ENCODE measurements at places on chromosomes 4 and X.

- no peak for DNase-seq
Observed at GRCh38 chr4:10095296-10095991, 21.2 kb downstream of the WDR1 start.

DNA sequence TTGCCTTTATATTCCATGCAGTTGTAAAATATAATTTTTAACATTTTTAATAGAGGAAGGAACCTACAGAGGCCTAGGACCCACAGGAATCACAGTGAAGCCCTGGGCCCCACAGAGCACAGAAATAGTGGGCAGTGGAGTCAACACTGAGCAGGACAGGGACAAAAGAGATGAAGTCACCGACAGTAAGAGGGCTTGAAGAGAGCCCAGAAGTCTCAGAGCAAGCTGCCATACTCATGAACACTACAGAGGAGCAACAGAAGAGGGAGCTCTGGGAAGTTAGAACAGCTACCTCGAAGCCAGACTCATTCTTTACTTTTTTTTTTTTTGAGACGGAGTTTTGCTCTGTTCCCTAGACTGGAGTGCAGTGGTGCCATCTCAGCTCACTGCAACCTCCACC is 149.3 kb upstream of the TENM3 start:
- no peak for DNase-seq

GRCh38 chrX:23854945-23855344 is 52.8 kb downstream of the APOO start:
- no peak for DNase-seq

DNA sequence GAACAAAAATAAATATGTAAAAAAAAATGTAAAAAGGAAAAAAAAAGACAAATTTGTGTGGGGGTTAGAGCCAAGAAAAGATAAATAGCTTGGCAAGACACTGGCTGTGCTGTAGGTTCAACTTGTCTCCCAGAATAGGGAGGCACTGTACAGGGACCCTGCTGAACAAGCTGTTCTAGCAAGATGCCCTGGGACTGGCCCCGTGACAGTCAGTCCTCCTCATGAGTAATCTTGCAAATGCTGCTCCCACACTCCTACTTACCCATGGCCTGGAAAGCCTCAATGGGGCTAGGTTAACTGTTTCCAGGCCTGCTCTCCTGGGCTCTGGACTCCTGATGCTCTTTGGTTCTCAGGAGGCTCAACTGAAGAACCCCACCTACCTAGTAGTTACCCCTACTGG is 106.8 kb downstream of the ATG4A start:
- no peak for DNase-seq

- DNase-seq = peak; percentile 51
Observed at GRCh38 chrX:29229802-29230201, 642.6 kb downstream of the IL1RAPL1 start.

GRCh38 chr4:95158626-95159025 is 390.1 kb downstream of the UNC5C start:
- no peak for DNase-seq

GRCh38 chr4:98779088-98779487 is 120.7 kb upstream of the TSPAN5 start:
- no peak for DNase-seq
